ENCODE measurements at places on chromosomes 1 and 21. TPM values are rescaled to one million over a fixed set of nuclear protein-coding genes. Genes with fewer than 3 reads are reported as not detected.

GRCh38 chr21:29368906-29369305 lies 70.2 kb downstream of the BACH1 start:
- no peak for DNase-seq

DNA sequence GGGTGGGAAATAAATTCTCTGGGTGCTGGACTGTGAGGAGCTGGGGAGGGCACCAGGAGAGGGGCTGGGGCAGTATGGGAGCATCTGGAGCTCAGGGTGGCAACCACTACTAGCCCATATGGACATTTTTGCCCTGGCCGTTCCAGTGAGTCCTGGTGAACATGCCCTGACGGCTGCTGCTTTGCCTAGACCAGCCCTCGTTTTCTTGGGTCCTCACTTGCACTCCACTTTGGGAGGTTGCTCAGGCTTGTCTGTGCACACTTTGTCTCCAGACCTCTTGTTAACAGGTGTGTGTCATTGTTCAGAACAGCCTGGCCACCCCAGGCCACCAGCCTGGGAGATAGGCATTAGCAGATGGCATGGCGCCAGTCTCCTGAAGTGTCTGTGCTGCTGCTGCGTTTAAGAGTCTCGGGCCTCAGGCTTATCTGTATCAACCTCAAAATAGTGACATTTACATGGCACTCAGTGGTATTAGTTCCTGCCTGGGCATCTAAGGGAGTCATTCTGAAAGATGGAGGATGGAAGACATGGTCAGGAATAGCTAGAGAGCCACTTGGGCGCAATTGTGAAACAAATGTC lies 190.5 kb downstream of the PTPRU start:
- DNase-seq, result no peak

DNA sequence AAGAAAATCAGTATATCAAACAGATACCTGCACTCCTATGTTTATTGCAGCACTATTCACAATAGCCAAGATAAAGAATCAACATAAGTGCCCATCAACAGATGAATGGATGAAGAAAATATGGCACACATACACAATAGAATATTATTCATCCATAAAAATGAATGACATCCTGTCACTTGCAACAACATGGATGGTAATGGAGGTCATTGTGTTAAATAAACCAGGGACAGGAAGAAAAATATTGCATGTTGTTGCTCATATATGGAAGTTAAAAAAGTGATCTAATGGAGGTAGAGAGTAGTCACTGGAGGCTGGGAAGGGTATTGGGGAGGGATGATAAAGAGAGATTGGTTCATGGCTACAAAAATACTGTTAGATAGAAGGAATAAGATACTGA lies 65.4 kb upstream of the CR2 start:
- no peak for DNase-seq

DNA sequence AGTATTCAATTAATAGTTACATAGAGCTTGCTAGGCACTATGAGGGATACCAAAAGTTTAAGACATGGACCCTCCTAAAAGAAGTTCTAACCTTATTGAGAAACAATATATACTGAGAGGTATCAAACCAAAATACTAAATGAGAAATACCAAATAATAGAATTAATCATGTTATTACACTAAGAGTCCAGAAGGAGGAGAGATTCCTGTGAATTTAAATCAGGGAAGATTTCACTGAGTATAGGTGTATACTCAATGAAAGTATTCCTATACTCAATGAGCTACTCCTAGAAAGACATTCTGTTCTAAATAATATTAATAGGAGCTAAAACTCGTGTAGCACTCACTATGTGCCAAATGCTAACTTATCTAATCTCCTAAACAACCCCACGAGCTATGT lies 9.4 kb downstream of the CR1L start:
- no peak for DNase-seq

GRCh38 chr1:172276120-172276818 lies 144.2 kb upstream of the C1orf105 start:
- no peak for DNase-seq

DNA sequence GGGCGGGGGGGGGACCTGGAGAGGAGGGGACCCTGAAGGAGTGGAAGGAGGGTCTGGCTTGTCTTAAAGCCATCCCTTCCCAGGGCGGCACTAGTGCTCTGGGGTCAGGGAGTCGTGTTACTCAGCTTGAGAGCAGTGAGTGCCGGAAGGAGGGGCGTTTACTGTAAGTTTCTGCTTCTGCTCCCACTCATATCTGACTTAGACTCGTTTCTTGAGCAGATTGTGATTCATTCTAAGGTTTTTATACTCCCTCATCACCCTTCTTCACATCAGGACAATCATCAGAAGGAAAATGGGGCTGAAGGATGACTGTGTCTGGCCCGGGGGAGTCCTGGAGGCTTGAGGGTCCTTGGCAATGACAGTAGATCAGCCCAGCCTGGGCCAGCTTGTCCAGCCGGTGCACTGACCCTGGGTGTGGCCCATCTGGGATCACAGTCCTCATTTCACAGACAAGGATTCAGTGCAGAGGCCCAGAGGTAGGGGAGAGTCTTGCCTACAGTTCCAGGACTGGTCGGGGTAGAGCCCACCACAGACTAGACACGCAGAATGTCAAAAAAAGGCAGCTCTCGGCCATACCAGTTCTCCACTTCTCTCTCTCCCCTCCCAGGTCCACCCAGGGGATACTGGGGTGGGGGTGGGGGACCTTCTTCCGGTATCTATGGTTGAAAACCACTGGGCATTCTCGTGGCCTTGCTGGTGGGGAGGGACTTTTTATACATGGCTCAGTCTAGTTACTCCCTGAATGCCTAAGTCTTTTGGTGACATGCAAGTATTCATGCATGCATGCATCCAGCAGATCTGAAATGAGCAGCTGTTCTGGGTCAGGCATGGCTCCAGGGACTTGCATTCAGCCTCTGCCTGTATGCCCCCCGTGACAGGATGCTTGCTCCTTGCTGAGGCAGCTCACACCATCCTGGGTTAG lies 5.1 kb downstream of the TNFRSF8 start:
- DNase-seq, result no peak

DNA sequence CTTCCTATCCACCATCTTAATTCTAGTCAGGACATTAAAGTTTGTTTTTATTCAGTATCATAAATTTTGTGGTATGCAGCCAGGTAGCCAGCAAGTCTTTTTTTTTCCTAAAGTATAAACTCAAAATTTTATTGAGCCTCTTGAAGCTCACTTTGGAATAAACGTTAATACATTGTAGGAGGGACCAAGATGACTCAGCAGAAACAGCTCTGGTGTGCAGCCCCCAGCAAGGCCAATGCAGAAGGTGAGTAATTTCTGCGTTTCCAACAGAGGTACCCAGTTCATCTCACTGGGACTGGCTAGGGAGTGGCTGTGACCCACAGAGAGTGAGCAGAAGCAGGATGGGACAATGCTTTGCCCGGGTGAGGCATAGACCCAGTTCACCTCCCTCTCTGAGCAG lies 9.7 kb upstream of the OR2M3 start:
- no peak for DNase-seq

DNA sequence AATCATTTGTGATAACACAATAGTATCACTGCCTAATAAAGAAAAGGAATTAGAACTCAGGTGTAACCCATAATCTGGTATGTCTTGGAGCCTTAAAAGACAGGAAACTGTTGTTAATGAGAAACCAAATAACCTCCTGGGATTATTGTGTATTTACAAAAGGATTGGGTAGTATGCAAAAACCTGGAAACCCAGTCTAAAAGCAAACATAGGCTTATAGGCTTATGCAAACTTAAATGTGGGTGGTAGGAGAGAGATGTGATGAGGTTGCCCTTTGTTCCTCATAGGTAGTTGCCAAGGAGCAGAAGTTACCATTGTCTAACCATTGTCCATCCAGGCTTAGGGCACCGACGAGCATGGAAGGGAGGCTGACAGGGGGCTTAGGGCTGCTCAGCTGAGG lies 165.8 kb downstream of the AK5 start:
- DNase-seq, result no peak

DNA sequence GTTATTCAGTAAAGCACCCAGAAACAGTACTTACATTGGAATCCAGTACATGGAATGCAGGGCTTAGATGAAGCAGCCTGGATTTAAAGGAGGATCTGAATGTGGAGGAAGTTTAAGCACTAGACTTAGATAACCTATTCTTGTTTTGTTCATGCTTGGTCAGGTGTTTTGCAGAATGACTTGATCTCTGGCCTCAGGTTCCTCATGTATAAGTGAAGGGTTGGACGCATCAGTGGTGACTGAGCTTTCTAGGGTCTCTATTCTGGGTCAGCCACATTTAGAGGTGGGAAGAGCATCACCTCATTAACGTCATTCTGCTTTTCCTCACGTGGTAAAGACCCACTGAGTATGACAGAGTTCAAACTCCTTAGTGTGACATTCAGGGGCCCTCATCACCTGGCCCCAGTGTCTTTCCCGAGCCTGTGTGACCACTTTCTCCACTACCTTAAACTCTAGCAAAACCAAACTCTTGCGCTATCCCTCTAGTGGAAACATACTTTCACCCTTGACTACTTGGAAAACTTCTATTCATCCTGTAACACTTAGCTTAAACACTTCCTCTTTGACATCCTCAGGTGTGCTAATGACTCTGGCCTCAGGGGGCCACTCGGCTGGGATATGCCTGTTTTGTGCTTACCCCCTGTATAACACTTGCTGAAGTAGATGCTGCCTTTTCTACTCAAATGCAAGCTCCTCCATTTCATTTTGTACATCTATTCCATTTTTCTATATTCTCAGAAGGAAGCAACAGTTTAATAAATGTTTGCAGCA lies 871 bp upstream of the ERICH3 start:
- no peak for DNase-seq

- no peak for DNase-seq
Observed at GRCh38 chr1:23013657-23014056, 2.0 kb downstream of the TEX46 start.

DNA sequence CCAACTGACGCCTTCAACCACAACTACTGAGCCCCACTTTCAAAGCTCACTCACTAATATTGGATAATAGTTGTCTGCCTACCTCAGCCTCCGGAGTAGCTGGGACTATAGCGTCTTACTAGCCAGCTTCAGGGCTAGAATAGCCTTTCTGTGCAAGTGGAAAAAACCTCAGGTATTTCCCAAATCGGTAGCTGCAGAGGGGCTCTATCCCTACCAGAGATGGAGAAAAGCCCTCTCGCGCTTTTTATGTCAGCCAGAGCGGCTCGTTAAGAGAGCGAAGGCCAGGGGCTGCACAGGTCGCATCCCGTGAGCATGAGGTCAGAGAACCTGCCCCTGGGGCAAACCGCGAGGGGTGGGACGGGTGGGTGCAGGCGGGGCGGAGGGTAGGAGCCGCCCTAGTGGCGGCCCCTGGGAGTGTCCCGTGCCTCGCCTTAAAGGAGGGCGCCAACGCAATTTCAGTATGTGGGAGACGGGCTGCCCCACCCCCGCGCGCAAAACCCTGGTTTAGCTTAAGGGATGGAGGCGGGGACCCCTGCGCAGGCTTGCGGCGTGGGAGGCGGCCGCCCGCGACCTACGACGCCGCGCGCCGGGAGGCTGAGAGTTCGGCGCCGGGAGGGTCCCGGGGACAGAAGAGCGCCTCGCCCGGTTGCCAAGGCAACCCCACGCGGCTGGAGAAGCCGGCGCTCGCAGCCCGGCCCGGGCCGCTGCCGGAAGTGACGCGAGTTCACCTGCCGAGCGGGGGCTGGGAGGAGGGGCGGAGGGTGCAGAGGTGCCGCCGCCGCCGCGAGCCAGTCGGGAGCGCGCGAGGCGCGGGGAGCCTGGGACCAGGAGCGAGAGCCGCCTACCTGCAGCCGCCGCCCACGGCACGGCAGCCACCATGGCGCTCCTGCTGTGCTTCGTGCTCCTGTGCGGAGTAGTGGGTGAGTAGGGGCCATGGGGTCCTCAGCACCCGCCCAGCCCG lies at the start of gene CXADR:
CXADR (plus strand) TSS at position 791 of the 961 bp plus-strand sequence; CDS start at position 878, 87 bp downstream.
- DNase-seq, result peak; percentile 76

- no peak for DNase-seq
Observed at GRCh38 chr21:39537571-39537970, 75.2 kb upstream of the B3GALT5 start.

DNA sequence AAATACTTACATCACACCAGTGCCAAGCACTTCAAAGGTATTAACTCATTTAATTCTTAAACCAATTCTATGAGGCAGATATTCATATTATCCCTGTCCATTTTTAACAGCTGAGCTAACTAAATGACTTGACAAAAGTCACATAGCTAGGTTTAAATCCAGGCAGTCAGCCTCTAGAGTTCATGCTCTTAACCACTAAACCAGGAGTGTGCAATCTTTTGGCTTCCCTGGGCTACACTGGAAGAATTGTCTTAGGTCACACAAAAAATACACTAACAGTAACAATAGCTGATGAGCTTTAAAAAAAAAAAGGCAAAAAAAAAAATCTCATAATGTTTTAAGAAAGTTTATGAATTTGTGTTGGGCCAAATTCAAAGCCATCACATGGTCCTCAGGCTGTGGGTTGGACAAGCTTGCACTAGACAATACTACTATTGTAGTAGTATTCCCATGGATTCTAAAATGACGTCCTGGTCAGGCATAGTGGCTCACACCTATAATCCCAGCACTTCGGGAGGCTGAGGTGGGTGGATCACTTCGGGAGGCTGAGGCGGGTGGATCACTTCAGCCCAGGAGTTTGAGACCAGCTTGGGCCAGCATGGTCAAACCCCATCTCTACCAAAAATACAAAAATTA lies 10.0 kb downstream of the UBR4 start:
- no peak for DNase-seq

GRCh38 chr1:66695116-66695515 lies 57.1 kb upstream of the DYNLT5 start:
- DNase-seq, result no peak

DNA sequence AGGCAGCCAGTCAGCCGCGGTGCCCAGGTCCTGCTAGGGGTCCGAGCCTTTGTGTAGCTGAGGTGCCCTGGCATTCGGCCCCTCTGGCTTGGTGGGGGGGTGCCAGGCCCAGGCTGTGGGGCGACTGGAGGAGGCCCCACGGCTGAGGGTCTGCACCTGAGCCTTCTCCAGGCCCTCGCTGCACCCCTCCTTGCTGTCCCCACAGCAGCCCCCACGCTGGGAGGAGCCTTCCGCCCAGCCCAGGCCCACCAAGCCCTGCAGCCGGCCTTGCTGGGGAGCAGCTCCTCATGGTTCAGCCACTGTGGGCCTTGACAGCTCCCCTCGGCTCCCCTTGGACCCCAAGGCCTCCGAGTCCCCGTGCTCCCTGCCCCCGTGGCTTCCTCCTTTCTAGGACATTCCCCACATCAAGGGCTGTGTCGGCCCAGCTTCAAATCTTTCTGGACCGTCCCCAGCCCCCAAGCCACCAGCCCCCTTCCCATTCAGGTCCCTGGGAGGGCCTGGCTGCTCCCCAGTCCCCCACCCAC lies 67.8 kb downstream of the MORN1 start:
- DNase-seq, result no peak

- no peak for DNase-seq
Observed at GRCh38 chr1:6888268-6888667, 103.0 kb downstream of the CAMTA1 start.

The KPRP gene
- total RNA-seq, result not detected

The ACTL8 gene
- not detected for total RNA-seq

The CPTP gene
- 49.4 TPM for total RNA-seq

The GPR89A gene
- total RNA-seq, result 10.5 TPM

The AADACL4 gene
- not detected for total RNA-seq

The TP73 gene
- not detected for total RNA-seq

Data from heart right ventricle (tissue), 16 donors.